ENCODE measurements at places on chromosomes 4 and X. TPM values are rescaled to one million over a fixed set of nuclear protein-coding genes. Genes with fewer than 3 reads are reported as not detected.

Gene RTL3
- total RNA-seq: 0.15 TPM

Gene GUCY1B1
- total RNA-seq: 14.4 TPM

Gene NSUN7
- total RNA-seq: 6.6 TPM

Gene TMSB15C
- total RNA-seq: 0.32 TPM

Gene PCYT1B
- 2.8 TPM for total RNA-seq

Gene TKTL2
- total RNA-seq: not detected

Gene PAGE1
- not detected for total RNA-seq

Gene RPS6KA6
- total RNA-seq: 2.2 TPM

Gene KLF8
- total RNA-seq: 5.4 TPM

Gene NMU
- total RNA-seq: not detected

Gene GPR101
- not detected for total RNA-seq

Gene EDNRA
- total RNA-seq: 76.3 TPM

Gene CCKAR
- not detected for total RNA-seq

GRCh38 chrX:129773649-129774458, 5.9 kb upstream of the SASH3 start:
- DNase-seq: no peak

- DNase-seq: no peak
Observed at GRCh38 chrX:67523002-67523681, 20.7 kb upstream of the AR start.

- no peak for DNase-seq
Observed at GRCh38 chrX:69321789-69322188, 156.5 kb upstream of the PJA1 start.

DNA sequence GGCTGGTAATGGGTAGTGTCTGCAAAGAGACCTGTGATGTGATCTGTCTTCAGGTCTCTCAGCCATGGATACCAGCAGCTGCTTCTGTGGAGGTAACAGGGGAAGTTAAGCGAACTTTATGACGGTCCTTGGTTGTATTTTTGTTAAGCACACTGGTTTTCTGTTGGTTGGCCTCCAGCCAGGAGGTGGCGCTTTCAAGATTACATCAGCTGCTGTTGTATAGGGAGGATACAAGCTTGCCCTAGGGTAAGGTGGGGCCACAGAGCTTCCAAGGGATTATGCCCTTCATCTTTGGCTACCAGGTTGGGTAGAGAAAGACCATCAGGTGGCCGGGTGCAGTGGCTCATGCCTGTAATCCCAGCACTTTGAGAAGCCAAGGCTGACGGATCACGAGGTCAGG, 834.2 kb upstream of the GALNTL6 start:
- no peak for DNase-seq

DNA sequence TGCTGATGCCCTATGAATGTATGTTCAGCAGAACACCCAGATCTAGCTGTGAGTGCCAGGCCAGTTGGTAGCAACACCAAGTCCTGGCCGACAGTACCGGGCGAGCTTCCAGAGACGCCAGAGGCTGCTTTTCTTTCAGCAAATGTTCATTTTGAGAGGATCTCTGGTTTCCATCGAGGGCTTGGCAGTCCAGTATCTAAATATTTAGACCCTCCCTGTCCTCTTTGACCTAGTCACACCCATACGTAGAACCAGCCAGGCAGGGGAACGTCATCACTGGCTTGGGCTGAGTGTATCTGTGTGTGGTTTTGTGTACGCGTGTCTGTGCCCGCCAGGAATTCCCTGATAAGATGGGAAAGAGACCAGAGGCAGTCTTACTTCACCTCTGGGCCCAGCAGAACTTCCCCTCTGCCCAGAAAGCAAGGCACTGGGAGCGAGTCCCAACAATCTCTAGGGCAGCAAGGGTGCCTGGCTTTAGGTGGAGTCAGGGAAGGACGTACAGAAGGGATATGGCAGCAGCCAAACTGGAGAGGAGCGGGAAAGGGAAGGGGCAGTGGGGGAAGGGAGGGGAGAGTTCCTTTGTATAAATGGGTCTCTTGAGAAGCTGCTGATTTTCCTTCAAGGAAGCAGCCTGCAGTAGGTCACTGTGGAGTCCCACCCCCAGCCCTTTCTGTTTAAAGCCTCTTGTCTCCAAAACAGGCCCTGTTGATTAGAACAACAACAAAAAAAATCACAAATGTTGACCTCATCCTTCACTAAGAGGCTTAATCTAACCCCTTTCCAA, 15.0 kb upstream of the ELF4 start:
- peak; percentile 79 for DNase-seq

- no peak for DNase-seq
Observed at GRCh38 chr4:56630876-56631666, 50.0 kb downstream of the HOPX start.

- DNase-seq: peak; percentile 17
Observed at GRCh38 chr4:8291036-8291682, 21.6 kb downstream of the HTRA3 start.

DNA sequence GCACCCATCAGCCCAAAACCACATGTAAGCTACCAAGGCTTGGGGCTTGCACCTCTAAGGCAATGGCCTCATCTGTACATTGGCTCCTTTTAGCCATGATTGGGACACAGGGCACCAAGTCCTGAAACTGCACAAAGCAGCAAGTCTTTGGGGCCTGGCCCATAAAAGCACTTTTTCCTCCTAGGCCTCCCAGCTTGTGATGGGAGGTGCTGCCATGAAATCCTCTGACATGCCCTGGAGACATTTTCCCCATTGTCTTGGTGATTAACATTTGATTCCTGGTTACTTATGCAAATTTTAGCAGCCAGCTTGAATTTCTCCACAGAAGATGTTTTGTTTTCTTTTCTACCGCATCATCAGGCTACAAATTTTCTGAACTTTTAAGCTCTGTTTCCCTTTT, 58.5 kb upstream of the PABPC4L start:
- DNase-seq: no peak

DNA sequence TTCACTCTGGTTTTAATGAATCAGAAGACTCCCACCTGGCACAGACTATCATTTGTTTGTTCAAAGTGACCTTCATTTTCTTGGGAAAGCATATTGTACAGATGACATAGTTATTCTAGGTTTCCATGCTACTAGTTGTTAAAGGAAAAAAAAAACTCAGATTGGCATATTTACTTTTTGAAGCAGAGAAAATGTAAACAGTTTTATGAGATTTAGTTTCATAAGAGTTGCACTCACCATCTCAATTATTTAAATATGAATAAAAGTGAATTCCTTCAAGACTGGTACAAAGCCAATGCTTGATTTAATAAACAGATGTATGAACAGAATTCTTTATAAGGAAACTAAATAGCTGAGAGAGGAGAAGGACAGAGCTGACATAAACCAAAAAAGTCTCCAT, 280.3 kb upstream of the UGT8 start:
- DNase-seq: no peak

DNA sequence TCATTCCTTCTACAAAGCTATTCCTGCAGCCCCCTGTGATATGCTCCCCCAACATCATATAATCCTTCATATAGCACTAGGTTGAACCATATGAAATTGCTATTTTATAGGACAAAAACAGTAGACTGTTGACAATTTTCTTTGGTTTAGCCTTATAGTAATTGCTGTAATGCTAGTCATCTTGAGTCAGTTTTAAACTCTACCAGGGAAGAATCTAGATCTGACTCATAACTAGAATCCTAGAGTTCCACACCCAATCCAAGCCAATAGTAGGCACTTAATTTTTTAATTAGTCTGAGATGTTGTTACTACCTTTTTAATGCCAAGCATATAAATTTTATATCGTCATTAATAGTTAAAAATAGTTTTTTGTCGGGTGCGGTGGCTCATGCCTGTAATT, 136.8 kb downstream of the CHRNA9 start:
- no peak for DNase-seq

DNA sequence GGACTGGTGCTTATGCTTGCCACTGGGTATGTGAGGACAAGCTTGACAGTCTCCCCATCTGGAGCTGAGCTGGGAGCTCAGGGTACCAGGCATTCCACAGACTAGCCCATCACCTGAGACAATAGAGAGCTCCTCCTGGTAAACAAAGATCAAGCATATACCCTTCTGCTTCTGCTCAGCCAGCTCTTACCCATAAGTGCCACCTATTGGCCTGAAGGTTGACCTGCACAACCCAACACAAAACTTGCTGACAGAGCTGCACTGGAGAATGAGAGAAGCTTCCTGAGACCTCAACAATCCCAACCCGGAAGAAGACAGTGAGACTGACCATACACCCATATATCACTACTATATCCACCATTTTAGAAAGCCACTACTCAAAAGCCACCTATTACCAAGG, 1049.2 kb upstream of the INTU start:
- DNase-seq: no peak

DNA sequence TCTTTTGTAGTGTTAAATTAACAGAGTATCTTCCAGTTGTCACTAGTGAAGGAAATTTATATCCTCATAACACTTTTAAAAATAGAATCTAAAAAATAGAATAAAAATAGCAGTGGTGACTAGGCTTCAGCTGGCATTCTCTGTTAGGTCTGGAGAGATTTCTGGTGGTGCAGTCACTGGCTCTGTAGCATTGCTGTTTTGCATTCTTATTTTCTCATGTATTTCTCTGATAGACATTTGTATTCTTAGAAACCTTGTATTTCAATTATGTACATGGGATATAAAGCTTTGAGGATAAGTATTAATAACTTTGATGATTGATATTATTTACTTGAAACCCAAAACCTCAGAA, 87.6 kb downstream of the TMEM131L start:
- DNase-seq: no peak

GRCh38 chr4:5691491-5692132, 16.7 kb downstream of the EVC2 start:
- DNase-seq: no peak

- DNase-seq: no peak
Observed at GRCh38 chrX:126719208-126719607, 100.3 kb upstream of the PRR32 start.

GRCh38 chrX:103197721-103198306, 17.1 kb upstream of the BEX4 start:
- DNase-seq: no peak

- DNase-seq: no peak
Observed at GRCh38 chrX:143768976-143769375, 48.4 kb upstream of the SPANXN2 start.

- no peak for DNase-seq
Observed at GRCh38 chr4:89994176-89994873, 99.7 kb downstream of the MMRN1 start.

GRCh38 chr4:145435646-145436045, 46.0 kb upstream of the SMAD1 start:
- DNase-seq: no peak

DNA sequence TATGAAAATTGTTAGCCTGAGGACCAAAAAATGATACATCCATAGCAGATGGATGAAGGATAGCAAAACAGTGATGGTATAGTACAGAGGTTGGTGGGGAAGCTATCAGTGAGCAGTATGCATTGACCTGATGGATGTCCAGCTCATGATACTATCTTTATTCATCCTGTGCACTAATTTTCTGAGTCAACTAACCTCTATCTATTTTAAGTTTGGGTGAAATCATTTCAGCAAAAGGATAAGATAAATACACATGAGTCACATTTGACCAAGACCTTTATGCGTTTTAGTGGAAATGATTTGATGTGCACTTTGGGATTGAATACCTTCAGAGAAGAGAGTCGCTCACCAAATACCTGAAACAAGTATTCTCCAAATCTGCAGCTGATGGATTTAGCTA, 351.0 kb upstream of the NR3C2 start:
- no peak for DNase-seq

DNA sequence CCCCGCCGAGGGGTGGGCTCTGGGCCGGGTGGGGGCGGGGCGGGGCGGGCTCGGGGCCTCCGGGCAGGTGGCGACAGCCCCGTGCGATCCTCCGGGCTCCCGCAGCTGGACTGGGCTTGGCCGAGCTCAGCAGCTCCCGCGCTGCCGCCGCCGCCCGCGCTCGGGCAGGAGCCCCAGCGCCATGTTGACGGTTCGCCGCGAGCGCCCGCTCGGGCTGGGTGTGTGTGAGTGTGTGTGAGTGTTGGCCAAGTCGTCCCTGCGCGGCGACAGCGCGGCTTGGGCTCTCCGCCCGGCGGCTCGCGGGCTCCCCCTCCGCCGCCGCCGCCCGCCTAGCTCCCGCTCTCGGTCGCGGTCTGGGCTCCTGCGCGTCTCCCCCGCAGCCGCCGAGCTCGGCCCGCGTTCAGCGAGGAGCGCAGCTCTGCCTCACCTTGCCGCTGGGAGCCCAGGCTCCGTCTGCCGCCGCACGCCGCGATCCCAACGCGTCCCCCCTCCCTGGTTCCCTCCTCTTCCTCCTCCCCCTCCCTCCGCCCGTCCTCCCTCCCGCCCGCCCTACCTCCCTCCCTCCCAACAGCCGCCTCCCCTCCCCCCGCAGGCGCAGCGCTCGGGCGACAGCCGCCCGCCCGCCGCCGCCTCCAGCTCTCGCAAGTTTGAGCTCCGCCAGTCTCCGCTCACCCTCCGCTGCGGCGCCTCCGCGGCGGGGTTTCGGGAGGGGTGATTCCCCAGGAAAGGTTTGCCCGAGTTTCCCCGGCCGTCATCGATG, at the start of gene BCOR:
BCOR (minus strand) TSS at position 455 of the 760 bp plus-strand sequence. CDS start 20,029 bp downstream, outside the sequence.
- peak; percentile 78 for DNase-seq

- no peak for DNase-seq
Observed at GRCh38 chr4:169815606-169816005, 57.9 kb upstream of the HPF1 start.

DNA sequence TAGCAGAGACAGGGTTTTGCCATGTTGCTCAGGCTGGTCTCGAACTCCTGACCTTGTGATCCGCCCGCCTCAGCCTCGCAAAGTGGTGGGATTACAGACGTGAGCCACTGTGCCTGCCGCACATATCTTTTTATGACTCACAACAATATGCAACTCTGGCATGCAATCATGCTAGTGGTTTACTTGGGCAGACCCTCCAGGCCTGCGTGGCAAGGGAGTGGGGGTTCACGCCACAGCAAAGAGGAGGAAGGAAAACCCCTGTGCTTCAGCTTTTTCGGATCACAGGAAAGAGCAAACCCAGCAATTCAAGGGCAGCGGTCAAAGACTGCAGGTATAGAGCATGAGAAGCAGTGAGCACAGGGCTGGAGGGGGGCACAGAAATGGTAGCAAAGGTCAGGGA, 48.3 kb upstream of the CD99 start:
- no peak for DNase-seq

DNA sequence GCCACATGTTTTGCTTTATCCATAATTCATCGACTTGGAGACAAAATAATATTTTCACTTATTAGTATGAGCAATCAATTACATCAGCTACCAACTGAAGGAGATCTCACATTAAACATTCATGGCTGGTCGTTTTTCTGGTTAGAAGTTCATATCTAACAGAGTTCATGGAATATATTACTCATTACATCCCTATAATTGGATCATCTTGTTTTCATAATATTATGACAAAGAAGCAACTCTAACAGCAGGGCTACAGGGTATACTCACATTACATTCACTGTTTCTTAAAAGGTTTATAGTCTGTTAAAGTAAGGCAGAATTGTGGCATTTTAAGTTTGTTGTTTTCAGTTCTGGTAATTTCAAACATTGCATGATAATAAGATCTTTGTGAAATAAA, 33.0 kb downstream of the GSTCD start:
- DNase-seq: no peak

Data from left cardiac atrium (tissue), 4 donors.